Activated T-cell treated with anti-CD3 and anti-CD28 coated beads, Interleukin-2, amount 50 U/mL, for 4 hours (primary cell): ENCODE measurements at places on chromosomes 2 and 18. TPM values are rescaled to one million over a fixed set of nuclear protein-coding genes. Genes with fewer than 3 reads are reported as not detected.

PPP4R1 gene
- total RNA-seq: 38.3 TPM

- DNase-seq: no peak
These were observed 155.9 kb downstream of the RAB3GAP1 start for GRCh38 chr2:135208016-135208415.

DNA sequence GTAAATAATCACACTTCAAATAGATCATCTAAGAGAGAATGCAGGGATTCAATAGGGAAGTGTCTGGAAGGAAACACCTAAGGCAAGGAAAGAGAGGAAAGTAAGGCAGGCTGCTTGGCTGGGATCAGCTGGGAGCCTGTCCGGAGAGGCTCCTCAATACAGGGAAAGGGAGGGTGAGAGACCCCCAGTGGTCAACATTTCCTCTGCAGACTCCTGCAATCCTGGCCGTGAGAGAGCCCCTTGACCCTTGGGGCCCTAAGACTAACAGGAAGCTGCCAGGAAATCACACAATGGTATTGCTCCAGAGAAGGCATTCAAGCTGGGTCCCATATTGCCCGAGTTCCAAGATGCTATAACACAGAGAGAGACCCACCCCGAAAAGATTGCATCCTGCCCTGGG is 549.4 kb downstream of the NYAP2 start:
- DNase-seq: no peak

- no peak for DNase-seq
These were observed 9.2 kb downstream of the PTMA start for GRCh38 chr2:231717281-231718171.

GRCh38 chr2:37466533-37467222 is 122.2 kb downstream of the QPCT start:
- DNase-seq: no peak

GRCh38 chr2:77666251-77666980 is 144.2 kb upstream of the LRRTM4 start:
- DNase-seq: no peak
